ENCODE measurements at places on chromosomes 12 and 14. TPM values are rescaled to one million over a fixed set of nuclear protein-coding genes. Genes with fewer than 3 reads are reported as not detected.

PRICKLE1 gene
- total RNA-seq = 8.6 TPM

RGS6 gene
- total RNA-seq = 4.9 TPM

DNA sequence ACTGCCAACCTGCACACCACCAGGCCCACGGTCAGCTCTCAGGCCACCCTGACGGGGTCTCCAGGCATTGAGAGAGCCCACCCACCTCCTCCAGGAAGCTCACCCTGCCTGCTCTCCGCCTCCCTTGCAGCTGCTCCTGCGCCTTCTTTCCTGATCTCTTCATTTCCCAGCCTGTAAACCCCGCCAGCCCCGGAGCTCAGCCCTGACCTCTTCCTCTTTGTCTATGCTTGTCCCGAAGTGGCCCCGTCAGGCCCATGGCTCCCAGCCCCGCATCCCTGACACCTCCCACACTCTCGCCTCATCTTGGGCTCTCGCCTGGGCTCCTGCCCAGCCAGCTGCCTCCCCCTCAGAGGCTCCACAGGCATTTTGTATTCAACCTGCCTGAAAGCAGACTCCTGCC is 139.3 kb downstream of the CALM1 start:
- peak; percentile 40 for DNase-seq

DNA sequence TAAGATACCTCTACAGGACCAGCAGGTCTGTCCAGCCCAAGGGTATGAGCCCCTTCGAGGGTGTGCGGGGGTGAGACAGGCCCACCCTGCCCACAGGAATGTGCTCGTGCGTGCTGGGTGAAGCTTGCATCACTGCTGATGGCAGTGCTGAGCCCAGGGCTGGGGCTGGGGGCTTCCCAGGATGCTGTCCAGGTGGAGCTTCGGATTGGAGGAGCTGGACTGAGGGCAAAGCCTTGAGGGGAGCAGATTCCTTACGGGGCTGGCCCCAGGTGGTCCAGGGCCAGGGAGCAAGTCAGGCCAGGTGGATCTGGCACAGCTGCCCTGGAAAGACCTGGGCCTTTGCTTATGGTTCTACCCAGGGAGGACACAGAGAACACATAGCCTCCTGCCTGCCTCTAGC is 2.5 kb upstream of the KRT85 start:
- DNase-seq = no peak

DNA sequence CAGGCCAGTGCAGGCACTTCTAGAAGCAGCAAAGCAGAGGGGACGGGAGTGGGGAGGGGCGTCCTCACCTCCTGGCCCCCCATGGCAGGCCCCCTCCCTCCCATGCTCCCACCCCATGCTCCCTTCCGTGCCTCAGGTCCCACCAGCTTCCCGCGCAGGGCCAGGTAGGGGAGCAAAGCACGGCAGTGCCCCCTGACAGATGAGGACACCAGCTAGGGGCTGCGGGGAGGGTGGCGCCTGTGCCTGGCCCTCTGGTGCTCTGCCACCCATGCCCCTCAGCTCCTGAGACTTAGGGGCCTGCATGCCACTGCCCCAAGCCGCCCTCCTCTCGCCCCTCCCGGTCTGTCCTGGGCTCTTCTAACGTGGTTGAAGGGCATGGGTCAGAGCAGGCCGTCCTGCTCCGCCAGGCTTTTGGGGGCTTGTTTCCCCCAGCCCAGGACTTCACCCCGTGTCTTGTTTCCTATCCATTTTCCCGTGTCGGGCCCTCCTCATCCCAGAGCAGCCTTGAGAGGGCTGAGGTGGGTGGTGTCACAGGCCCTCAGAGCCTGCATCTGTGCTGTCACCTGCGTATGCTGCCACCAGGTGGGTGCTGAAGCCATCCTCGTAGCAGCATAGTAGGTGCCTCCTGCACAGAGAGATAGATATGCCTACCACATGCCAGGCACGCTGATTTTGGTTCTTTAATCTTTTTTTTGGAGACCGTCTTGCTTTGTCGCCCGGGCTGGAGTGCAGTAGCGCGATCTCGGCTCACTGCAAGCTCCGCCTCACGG is 10.2 kb downstream of the TRMT61A start:
- DNase-seq = no peak

- DNase-seq = no peak
Measured at GRCh38 chr12:13049816-13050215, 5.6 kb downstream of the FAM234B start.

ABCC9 gene
- total RNA-seq = 13.0 TPM

GRCh38 chr12:41293011-41293410 is 104.9 kb downstream of the PDZRN4 start:
- no peak for DNase-seq

NXPH4 gene
- total RNA-seq = 0.82 TPM

DNA sequence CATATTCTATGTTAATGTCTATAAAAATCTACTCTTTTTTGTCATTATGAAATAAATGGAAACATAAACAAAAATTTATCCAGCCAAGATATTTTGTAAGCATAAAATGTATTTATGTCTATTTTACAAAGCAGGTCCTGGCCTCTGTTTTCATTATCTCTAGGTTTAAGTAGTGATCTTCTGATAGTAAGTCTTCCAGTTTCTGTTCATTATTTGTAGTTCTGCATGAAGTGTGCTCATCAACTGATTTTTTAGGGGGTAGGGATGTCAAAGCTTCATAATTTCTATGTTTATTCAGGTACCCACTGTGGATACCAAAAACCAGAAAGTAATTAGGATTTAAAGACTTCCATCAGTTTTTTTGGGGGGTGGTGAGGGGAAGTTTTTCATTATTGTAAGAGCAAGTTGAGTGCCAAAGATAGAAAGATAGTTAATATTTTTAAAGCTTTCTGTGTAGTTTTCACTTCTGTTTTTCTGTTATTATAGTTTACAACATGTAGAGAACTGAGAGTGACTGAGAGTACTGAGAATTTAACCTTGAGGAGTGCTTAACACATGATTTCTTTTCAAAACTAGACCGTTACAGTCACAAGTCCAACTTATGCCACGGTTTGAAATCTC is 30.6 kb upstream of the LMO3 start:
- no peak for DNase-seq

DNA sequence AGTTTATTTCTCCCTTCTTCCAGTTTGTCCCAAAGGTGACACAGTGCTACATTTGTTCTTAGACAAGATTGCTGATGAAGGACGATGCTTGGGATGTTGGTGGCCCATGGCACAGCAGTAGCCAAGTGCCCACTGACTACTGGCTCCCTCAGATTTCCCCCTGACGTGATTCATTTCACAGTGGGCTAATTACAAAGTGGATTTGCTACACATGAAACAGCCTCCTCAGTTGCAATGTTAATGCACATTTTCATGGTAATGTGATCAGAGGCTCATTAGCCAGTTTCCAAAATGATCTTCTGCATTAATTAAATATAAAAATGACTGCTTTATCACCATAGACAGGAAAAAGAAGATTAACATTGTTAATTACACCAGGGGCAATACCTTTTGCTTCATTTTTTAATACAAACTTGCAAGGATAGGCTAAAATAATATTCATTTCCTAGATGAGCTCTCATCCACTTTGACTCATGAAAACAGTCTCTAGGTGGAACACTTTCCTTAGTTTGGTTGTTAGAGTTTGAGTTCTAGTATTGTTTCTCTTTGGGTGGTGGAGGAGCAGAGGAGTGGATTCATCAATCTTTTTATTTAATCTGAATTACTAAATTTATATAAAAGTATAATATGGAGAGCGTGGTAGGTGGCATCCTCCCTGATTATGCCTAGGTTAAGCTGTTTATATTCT is 250.9 kb downstream of the PDZRN4 start:
- no peak for DNase-seq

Measured in frontal cortex (tissue), 4 donors.